ENCODE measurements at places on chromosomes 7 and 10.
A peak's percentile ranks its signal among the peaks of the same experiment; 100 is the strongest.

GRCh38 chr10:79180414-79181221, 111.9 kb downstream of the ZMIZ1 start:
- no peak for DNase-seq

GRCh38 chr10:119619215-119619614, 22.5 kb upstream of the TIAL1 start:
- no peak for DNase-seq

DNA sequence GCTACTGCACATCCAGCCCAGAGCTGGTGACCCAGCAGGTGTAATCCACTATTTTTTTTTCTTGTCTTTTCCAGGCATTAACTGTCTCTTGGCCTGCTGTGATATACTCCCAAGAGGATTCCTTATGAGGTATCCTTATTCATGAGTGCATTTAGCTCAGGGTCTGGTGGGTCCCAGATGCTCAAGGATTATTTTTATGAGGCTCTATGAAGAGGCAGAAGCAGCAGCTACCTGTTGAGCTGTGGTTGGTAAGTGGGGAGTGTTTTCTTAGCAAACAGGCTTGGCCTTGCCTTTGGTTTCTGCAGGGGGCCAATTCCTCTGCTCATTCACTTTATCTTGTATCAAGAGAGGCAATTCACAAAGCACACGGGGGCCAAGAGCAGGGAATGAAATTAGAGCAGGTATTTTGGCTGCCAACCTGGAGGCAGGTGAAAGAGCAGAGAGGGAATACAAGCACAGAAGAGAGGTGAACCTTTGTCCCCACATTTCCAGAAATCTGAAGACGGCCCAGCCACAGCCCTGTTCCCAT, 221.6 kb downstream of the TMEM178B start:
- no peak for DNase-seq

DNA sequence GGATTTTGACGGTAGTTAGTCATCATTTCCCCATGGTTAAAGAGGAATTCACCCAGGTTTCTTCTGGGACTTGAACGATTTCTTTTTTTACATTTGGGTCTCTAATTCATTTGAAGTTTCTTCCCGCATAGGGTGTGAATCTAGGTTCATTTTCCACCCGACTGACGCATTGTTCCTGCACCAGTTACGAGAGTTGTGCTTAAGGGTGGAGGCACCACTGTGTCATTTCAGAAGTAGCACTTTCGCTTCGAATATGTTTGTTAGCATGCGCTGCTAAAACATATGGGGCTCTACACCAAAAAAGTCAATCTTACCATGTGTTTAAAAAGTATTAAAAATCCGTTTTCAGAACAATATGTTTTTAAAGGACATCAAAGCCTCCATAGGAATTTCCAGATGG, 140.3 kb downstream of the VIPR2 start:
- no peak for DNase-seq

- no peak for DNase-seq
Measured at GRCh38 chr7:121305109-121305508, 23.7 kb upstream of the WNT16 start.

DNA sequence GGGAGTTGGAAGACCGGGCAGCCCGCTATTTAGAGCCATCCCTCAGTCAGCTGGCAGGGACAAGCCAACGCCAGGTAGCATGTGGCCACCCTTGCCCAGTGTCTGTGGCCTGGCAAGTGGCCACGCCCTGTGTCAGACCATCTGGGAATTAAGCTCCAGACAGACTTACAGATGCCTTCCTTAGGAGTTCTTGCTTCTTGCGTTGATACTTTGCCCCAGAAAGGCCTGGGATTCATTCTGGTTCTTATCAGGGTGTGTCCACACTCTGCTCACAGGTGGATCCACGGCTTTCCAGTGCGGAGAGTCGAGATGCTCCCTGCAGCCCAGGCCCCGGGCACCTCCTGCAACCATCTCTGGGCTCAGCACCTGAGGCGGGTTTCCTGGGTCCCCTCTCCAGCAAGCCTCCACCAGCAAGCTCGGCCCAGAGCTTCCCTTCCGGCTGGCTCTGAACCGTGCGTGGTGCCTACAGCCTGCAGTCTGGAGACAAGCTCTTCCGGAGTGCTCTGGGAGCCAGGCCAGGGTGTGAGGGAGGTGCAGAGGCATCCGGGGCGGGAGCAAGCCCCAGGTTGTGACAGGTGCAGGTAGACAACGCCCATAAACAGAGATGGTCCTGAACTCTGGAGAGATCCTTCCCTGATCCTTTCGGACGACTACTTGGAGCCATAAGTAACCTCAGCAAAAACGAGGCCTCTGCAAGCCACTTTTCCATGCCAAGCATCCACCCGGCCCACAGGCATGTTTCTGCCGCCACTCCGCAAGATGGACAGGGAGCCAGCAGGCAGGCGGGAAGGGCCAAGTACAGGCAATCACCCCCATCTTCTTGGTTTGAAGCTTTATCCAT, 32.3 kb upstream of the PPIF start:
- DNase-seq: no peak

DNA sequence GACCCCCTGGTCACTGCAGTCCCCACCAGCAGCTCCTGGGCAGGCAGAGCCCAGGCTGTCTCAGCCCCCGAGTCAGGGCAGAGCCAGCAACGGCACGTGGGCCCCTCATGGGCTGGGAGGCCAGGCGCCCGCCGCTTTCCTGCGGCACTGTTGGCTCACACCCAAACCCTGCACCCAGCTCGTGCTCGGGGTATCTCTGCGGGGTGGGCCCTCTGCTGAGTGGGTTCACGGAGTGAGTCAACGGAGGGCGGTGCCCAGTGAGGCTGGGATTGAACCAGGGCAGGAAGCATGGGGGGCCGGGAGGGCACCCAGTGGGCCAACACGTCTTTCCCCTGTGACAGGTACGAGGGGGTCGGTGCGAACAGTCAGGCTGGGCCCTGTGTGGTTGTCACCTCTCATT, 28.9 kb downstream of the ADAP1 start:
- no peak for DNase-seq

DNA sequence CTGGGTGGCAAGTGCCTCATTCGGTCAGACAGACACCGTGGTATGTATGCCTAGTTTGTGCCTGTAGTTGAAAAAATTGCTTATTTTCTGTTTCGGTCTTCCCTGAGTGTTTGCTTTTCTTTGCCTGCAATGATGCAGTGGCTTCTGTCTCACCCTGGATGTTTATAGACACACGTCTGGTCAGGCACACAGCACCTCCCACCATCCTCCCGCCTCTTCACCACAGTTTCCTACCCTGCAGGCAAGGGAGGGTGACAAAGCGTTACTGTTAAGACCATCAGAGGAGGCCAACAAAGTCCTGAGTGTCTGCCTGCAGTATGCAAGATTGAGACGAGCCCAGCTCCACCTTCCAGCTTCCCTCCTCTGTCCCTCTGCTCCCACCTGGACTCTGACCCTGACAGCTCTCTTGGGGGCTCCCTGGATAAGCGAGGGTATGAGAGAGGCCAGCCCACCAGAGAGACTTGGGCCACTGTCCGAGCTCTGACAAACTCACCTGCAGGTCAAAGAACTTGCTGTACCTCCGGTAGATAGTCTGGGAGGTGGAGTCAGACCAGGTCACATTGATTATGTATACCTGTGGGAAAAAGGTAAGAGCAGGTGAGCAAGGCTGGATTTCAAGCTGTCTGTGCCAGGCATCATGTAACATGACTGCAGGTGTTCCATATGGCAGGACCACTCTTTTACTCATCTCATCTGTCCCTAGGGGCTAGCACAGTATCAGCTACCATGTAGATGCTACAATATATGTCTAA, 54.4 kb downstream of the SH3PXD2A start:
- DNase-seq: peak; percentile 32

DNA sequence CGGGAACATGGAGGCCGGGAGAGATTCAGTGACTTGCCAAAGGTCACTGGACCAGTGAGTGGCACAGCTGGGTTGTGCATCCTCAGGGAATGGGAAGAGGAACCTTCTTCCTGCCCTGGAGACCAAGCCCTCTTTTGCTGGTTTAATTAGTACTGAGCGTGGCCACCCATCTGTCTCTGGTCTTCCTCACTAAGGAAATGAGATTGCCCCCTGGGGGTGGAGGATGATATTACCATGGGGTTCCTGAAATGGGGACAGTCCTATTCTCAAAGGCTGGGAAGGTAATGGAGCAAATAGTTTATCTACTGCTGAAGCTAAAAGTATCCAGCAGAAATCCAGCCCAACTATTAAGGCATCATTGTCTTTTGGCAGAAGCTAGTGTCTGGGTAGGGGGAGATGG, 98.6 kb upstream of the FGFR2 start:
- DNase-seq: no peak

DNA sequence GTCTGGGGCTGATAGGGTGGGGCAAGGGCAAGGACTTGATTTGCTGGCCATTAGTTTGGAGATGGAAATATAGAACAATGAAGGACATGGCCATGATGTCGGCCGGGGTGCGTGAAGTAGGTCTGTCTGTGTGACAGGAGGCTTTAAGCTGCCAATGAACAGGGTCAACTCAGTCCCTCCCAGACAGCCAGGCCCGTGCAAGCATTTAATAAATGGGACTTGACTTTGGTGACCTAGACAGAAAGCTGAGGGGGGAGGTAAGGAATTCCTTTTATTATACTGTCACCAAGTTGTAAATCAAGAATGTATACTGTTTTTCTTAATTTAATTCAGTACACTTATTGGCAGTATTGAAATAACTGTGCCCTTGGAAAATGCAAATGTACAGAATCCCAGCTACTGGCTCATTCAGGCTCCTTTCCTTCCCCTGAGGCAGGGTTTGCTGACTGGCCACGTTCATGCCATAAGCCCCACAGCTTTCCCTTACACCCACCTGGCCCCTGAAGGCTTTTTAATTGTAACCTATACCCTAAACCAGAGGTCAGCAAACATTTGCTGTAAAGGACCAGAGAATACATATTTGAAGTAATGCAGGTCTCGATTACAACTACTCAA, 87.2 kb downstream of the WIPF3 start:
- no peak for DNase-seq

- DNase-seq: no peak
Measured at GRCh38 chr10:49351669-49352068, 44.2 kb downstream of the DRGX start.

DNA sequence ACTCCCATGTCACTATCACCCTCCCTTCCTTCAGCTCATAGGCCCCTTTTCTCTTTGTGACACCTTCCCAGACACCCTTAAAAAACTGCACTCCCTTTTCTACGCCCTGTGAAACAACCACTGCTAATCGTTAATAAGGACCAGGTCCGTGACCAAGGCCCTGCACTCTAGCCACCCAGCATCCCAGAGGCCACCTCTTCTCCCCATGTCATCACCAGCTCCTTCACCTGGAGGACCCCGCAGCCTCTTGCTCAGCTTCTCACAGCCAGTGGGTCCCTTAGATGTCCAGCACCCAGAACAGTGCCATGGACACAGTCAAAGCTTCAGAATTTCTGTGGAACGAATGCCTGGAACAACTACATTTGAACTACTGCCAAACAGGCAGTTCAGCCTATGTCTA, 2.3 kb downstream of the PARD3 start:
- no peak for DNase-seq

DNA sequence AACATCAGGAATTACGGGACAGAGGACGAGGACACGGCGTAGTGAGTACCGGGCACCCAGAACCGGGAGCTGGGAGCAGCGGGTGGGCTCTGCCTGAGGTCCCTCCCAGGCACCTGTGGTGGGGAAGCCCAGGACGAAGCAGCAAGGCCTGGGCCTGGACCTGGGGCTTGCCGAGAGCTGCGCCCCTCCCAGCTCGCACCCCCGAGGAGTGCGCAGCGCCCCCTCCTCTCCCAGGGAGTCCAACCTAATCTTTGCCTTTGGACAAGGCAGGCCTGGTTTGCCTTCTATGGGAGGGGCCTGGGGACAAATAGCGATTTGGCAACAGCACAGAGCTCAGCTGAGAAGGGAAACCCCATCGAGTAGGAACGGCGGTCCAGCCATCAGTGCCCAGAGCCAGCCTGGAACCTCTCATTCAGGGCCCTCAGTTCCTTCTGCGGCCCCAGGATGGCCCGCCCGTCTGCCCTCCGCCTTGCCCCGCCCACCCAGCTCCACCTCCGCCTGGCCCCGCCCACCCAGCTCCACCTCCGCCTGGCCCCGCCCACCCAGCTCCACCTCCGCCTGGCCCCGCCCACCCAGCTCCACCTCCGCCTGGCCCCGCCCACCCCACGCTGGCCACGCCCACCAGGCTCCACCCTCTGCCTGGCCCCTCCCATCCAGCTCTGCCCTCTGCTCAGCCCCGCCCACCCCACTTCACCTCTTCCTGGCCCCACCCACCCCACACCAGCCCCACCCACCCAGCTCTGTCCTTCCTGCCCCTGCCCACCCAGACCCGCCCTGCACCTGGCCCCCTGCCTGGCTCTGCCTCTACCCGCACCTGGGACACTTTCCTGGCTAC, 32.5 kb upstream of the KNDC1 start:
- DNase-seq: no peak

DNA sequence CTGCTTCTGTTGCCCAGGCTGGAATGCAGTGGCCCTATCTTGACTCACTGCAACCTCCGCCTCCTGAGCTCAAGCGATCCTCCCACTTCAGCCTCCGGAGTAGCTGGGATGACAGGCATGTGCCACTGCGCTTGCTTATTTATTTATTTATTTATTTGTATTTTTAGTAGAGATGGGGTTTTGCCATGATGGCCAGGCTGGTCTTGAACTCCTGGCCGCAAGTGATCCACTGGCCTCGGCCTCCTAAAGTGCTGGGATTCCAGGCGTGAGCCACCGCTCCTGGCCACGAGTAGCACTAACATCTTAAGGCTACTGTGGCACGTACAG, 70.9 kb downstream of the CARD11 start:
- DNase-seq: no peak

DNA sequence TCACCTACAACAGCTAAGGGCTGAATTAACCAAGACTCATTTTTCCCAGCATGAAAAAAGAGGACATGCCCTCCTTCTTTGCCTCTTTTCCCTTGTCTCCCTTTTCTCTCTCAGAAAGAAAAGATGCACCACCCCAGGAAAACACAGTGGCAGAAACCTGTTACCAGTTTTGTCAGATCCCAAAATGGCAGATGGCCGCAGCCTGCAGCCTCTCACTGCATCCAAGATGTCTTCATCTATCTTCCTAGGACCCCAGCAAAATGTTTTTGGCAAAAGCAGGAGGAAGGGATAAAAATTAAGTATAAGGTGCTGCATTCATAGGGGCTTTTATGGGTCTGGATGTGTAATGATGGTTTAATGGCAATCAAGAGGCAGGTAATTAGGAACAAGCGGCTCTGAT, 266.6 kb upstream of the NPVF start:
- DNase-seq: no peak

- DNase-seq: no peak
Measured at GRCh38 chr7:12570168-12570533, 369 bp upstream of the SCIN start.

DNA sequence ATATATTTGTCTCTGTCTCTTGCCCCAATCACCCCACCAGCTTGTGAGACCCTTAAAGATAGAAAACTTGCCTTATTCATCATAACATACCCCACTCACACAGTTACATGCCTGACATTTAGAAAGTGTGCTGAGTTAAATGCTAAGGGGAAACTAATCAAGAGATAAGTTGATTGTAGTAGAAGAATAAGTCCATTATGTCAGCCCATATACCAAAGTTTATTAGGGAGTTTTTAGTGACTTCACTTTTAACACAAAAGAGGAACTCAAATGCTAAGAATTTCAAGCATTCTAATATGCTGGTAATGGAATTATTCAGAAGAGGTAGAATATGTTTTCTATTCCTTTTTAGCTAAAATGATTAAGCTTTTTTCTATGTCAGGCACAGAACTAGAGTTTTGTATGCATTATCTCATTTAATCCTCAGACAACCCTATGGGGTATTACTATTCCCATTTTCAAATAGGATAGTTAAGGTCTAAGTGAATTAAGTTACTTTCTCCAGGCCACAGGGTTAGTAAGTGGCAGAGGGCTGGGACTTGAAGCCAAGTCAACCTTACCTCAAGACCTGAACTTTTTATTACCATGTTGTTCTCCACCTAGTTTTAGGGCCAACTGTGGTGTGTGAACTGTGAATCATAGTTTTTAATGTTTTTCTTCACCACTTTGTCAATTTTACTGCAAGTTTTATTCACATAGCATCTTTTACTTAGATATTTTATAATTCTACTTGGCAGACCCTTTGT, 19.6 kb downstream of the ASAH2 start:
- no peak for DNase-seq
